ENCODE measurements at places on chromosomes 16 and 17.

- no peak for DNase-seq
Measured at GRCh38 chr17:5429191-5429887, 9.4 kb downstream of the RPAIN start.

DNA sequence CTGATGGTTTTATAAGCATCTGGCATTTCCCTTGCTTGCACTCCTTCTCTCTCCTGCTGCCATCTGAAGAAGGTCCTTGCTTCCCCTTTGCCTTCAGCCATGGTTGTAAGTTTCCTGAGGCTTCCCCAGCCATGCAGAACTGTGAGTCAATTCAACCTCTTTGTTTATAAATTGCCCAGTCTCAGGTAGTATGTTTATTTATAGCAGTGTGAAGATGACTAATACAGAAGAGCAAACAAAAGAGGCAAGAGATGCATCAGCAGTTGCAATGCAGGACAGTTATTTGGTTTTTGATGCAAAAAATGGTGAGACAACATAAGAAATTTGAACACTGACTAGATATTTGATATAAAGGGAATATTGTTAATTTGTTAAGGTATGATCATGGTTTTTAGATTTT, 16.8 kb downstream of the TMEM100 start:
- DNase-seq: no peak

DNA sequence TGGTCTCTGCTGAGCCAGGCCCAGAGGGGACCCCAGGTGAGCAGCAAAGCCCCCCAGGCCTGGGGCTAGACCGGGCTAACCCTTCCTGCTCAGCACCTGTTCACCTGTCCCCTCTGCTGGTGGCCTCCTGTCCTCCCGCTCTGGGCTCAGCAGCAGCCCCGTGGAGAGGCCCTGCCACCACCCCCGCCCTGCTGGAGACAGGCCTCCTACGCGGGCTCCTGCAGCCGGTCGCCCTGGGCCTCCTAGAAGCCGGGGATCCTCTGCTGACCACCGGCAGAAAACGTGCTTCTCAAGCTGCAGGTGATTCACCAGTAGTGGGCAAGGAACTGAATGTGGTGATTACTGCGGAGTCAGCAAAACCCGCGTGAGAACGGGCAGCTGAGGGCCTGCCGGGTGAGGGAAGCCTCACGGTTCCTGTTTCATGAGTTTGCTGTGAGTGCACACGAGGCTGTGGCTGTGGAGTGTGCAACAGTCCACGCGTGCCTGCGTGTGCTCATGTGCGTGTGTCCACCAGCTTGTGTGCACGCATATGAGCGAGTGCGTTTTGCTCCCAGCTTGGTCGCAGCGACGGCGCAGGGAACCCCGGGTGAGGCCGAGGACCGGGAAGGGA, 792 bp downstream of the SECTM1 start:
- DNase-seq: no peak

DNA sequence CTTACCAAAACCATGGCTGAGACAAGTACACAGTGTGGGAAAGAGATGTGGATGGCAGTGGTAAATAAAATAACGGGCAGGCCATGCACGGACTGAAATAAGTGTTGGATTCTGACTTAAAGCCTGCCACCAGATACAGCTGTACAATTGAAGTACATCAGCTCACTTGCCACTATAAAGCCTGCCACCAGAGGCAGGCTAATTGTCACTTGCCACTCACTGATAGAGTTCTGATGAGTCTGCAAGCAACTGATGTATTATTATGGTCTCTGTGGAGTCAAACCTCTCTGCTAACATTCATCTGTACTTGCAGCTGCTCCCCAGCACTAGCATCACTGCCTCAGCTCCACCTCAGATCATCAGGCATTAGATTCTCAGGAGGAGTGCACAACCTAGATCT, 93.0 kb downstream of the CYTH1 start:
- no peak for DNase-seq

DNA sequence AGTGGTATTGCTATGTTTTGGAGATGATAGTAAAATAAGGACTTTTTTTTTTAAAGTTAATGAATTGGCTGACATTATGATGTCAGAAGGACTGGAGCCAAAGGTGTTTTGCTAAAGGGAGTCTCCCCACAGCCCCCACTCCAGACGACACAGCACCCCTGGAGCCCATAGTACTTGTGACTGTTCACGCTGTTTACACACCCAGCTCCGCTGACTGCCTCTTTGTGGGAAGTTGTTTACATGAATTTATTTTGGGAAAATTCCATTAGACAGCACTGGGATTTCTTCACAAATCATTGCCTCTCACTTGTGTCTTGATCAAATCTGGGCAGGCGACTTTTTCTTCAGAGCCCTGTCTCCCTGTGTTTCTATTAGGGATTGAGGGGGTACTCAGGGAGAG, 108.6 kb downstream of the C17orf67 start:
- DNase-seq: no peak

- DNase-seq: no peak
Measured at GRCh38 chr17:78016852-78017251, 58.3 kb downstream of the TNRC6C start.

GRCh38 chr16:23802776-23803175, 33.0 kb upstream of the PRKCB start:
- no peak for DNase-seq

GRCh38 chr16:12455287-12455798, 348.3 kb downstream of the CPPED1 start:
- peak; percentile 29 for DNase-seq

GRCh38 chr16:75534560-75535205, 1.2 kb downstream of the CHST5 start:
- DNase-seq: no peak

DNA sequence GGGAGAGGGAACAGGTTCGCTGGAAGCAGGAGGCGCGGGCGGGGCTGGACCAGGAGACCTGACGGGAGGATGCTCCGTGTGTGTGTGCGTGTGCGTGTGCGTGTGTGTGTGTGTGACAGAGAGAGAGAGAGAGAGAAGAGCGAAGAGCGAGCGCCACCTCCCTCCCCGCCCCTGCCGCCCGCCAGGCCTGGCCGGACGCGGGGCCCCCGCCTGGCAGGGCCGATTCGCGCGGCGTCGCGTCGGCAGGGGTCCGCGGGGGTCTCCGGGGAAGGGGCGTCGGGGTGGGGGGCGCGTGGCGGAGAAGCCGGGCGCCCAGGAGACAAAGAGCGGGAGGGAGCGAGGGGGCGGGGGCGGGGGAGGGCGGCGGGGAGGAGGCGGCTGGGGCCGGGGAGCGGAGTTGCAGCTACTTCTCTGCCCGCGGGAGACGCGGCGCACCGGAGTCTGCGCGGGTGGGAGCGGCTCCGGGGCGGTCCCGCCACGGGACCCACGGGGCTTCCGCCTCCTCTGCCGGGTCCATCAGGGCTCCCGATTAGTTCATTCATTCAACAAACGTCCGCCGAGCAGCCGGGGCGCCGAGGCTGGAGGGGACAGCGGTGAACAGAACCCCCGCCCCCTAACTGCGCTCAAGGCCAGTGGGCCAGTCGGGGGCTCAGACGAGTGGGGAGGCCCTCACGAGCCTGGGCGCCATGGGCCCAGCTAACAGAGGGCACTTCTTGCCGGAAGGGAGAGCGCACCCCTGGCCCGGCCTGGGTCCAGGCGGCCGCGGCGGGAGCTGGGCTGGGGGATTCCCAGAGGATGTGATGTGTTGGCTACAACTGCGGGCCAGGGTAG, at the start of gene SAMD14:
TSS of gene SAMD14 (minus strand) at position 433 of the 831 bp plus-strand sequence. CDS start 5,201 bp downstream, outside the sequence.
- no peak for DNase-seq

GRCh38 chr17:35257208-35257659, 14.4 kb downstream of the SLFN5 start:
- no peak for DNase-seq

- no peak for DNase-seq
Measured at GRCh38 chr17:17179371-17179827, 26.7 kb downstream of the PLD6 start.

- no peak for DNase-seq
Measured at GRCh38 chr17:61849674-61850073, 13.7 kb downstream of the BRIP1 start.

DNA sequence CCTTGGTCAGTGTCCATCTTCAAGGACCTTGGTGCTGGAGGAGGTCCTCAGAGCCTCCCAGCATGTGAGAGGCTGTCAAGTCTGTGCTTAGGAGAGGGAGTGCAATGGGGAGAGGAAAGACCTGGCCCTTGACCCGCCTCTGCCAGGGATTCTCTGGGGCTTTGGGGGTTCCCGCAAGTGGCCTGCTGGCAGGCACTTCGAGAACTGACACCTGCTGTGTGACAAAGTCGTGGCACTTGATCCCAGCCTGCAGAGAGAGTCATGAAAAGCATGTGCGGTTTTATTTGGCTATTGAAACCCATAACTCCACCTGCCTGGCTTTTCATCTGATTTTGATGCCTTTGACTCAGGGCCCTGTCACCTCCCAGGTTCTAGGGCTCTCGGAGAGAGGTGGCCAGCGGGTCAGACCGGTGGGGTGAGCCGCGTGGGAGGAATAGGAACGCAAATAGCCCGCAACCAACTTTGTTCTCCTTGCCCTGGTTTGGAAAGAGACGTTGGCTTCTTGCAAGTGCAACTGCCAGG, 42.8 kb upstream of the GSE1 start:
- DNase-seq: no peak

GRCh38 chr17:58189436-58190146, 2.9 kb upstream of the EPX start:
- no peak for DNase-seq

DNA sequence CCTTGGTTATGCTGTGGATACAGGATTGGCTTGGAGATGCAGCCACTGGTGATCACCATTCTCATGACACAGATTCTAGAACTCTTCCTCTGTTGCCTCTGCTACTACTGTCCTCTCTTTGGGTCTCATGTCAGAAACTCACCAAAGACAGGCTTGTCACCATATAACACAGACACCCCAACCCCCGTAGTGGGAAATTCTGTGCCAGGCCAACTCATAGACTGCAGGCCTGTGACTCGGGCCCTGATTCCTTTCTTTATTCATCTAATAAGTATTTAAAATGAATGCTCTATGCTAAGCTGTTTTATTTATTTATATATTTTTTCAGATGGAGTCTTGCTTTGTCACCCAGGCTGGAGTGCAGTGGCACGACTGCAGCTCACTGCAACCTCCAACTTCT, 9.5 kb downstream of the CYB5D2 start:
- no peak for DNase-seq

DNA sequence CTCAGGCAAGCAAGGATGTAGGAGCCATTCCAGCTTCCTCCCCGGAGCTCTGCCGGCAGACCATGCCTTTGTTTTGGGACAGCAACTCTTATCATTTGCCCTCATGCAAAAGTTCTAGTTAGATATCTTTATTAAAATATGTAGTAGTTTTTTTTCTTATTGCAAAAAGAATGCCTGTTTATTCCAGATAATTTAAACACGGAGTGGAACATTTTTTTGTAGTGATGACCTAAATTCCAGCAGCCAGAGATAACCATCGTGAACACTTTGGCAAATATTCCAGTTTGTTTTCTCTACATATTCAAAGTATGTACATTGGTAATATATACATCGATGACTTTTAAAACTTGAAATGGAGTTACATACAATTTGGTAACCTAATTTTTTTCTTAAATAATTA, 54.8 kb downstream of the CRISPLD2 start:
- DNase-seq: no peak

DNA sequence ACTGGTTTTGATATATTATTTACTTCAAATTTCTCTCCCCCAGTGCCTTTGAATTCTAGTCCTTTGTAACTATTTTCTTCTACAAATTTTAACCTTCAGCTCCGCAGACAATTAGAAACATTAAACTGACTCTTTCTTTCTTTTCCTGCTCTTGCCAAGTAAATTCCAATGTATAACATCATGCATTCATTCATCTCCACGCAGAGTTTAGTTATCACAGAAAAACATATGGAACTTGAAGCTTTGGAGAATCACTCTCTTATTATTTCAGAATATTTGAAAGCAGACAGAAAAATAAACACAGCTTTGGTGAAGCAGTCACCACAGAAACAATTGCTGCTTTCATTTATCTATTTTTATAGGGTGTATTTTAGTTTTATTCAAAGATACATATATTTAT, 778.7 kb upstream of the CDH8 start:
- DNase-seq: no peak

DNA sequence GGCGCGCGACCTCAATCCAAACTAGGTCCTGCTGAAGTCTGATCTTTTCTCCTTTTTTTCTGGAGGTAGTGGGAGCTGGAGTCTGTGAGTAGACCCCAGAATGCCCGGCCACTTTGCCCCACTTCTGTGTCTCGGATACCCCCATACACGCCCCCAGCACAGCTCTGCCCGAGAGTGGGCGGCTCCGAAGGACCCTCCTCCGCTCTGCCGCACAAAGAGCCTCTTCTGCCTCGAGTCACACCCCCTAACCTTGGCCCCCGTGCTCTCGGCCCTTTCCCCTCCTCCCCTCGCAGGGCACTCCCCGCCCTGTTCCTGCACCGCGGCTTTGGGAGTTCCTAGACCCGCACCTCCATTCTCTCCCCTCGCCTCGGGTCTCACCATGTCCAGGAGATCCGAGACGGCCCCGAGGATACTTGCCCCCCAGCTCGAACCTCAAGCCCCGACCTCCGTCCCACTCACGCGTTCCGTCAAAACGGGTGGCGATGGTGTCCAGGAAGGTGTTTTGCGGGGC, 476 bp downstream of the KCNH4 start:
- no peak for DNase-seq

GRCh38 chr16:78050734-78051400, 28.5 kb downstream of the CLEC3A start:
- no peak for DNase-seq

GRCh38 chr17:78803186-78803845, 21.2 kb upstream of the CYTH1 start:
- DNase-seq: no peak

DNA sequence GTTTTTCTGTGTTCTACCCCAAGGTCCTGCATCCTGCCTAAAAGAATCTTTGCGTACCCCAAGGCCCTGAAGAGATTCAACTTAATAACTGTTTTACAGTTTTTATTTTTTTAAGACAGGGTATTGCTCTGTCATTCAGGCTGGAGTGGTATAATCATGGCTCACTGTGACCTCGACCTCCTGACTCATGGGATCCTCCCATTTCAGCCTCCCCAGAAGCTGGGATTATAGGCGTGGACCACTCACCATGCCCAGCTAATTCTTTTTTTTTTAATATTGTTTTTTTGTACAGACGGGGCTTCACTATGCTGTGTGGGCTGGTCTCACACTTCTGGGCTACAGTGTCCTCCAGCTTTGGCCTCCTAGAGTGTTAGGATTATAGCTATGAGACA, 9.3 kb upstream of the FAAP100 start:
- DNase-seq: no peak

DNA sequence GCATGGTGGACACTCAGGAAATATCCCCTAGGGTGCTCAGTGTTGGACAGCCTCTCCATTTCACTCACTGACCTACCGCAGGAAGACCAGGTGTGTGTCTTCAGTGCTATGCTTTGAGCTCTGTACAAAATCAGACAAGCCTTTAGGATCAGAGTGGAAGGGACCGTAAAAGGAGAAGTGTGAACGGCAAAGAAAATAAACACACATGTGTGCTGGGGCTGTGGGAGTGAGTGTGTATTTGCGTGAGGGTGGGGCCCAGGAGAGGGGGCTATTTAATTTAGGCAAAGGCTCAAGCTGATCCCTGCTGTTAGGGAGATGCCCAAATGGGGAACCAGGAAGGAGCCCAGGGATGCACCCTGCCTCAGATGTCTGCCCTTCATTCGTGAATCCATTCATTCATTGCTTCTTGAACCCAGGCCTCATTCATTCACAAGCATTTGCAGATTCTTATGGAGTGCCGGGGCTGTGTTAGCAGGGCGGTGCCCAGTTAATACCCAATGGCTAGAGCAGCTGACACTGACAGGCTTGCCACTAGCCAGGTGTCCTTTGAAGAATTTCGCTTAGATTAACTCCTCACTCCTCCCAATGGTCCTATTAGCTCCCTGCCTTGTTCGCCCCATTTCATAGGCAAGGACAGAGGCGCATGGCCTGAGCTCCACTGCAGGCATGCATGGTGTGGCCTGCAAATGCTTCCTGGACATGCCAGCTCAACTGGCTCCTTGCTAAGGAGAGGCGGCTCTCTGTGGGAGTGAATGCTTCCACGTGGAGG, 296.7 kb upstream of the FOXF1 start:
- no peak for DNase-seq

- no peak for DNase-seq
Measured at GRCh38 chr17:30232824-30233427, 2.6 kb downstream of the SLC6A4 start.

All from smooth muscle cell of the brain vasculature (primary cell).